MG63 (cell line): ENCODE measurements at places on chromosomes 5 and 9.

DNA sequence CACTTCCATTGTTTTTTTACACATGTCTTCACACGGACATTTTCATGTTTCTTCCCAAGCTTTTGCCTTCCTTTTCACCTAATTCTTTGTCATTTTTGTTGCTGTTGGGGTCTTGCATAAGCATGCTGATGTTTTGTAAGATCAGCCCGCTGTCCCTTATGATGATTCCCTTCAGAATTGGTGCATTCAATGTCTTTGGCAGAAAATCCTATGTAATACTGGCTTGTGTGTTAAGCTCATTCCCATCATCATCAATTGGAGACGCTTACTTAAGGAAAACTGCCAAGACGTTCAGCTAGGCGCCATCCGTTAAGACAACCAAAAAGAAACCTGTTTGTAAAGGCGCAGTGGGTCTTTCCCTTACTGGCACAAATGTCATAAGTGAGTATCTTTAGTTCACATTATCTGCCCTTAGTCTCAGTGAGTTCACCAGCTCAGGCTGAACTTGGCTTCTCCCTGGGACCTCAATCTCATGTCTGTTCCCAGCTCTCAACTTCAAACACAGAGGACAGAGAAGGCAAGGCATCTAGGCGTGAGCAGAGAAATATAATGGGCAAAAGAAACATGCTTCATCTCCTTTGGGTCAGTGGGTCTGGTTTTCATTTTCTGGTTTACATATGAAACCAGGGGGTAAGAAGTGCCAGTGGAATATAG is 97.9 kb downstream of the EFNA5 start:
- DNase-seq, result no peak

- no peak for DNase-seq
Observed at GRCh38 chr9:114849450-114849849, 43.6 kb upstream of the TNFSF15 start.

DNA sequence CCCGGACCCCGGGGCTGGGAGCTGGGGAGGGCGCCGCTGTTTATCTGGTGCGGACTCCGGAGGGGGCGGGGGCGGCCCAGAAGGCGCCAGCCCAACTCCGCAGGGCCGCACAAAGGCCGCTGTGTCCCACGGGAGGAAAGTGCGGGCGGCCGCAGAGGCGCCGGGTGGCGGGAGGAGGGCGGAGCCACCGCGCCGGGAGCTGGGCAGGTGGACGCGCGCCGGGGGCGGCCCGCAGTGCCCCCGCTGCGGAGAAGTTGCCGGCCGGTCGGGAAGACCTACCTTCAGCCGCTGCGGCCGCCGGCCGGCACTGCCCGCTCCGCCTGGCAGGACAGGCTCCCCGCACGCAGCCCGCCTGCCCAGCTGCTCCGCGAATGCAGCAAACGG is 43.6 kb downstream of the NACC2 start:
- DNase-seq, result peak; percentile 42

GRCh38 chr5:142000704-142001484 is 11.9 kb downstream of the GNPDA1 start:
- peak; percentile 18 for DNase-seq
